ENCODE measurements at places on chromosomes 7 and 10. TPM values are rescaled to one million over a fixed set of nuclear protein-coding genes. Genes with fewer than 3 reads are reported as not detected.

- DNase-seq, result no peak
These were observed 378.5 kb upstream of the SEMA3C start for GRCh38 chr7:81297317-81297716.

GRCh38 chr10:132990684-132991545 is 48.5 kb upstream of the CFAP46 start:
- DNase-seq, result no peak

DNA sequence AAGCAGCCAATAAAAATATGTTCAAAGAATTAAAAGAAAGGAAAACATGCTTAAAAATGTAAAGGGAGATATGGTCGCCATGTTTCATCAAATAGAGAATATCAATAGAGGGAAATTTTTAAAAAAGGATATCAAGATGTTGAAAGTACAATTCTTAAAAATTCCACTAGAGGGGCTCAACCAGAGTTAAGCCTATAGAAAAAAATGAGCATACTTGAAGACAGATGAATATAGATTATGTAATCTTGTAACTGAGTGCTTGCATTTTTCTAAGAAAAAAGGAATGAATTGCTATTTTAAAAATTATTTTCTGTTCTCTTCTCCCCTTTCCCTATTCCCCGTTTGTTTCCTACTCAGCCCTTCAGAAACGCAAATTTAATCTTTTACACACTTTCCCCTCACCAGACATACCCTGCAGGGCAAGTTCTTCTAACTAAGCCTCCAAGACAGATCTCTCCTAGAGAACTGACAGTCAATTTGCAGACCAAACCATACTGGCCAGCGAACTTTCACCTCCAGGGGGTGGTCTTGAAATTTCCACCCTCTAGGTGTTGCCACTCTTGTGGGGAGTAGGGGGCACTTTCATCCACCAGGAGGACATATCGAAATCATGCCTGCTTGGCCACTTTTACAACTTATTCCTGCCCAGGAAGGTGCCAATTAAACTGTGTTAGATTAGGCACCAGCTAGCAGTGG is 67.7 kb downstream of the NSUN6 start:
- no peak for DNase-seq

DNA sequence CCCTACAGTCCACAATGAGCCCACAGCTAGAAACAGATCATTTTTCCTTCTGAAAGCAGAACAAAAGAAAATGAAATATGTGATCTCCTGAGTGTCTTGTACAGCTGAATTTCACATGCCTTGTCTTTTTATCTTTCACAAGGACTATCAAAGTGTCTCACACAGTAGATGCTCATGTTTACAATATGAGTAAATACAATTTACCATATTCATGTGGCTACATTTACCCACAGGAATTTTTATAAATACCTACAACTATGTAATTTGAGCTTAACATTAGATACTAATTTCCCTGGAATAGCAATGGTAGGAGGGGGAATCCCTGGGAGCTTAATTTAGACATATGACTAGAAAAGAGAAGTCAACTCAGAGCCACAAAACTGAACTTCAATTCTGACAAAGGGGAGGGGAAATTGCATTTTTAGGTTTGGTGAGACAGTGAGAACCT is 186.2 kb downstream of the MACC1 start:
- no peak for DNase-seq

- DNase-seq, result no peak
These were observed 37.4 kb downstream of the CCDC6 start for GRCh38 chr10:59868696-59869593.

DNA sequence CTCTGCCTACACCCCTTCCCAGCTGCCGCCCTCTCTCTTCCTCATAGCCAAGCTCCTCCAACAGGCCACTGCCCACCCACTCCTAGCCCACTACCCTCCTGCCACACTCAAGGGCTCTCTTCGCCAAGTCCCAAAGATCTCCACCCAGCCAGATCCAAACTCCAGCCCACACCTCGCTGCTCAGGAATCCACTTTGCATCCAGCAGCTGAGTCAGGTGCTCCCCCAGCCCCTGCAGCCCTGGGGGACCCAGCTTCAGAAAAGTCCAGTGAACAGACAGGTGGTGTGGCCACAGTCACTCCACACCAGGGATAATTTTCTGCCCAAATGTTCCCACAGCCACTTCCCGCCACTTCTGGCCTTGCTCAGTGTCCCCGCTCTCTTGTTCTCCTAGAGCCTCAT is 10.9 kb downstream of the OGDHL start:
- no peak for DNase-seq

DNA sequence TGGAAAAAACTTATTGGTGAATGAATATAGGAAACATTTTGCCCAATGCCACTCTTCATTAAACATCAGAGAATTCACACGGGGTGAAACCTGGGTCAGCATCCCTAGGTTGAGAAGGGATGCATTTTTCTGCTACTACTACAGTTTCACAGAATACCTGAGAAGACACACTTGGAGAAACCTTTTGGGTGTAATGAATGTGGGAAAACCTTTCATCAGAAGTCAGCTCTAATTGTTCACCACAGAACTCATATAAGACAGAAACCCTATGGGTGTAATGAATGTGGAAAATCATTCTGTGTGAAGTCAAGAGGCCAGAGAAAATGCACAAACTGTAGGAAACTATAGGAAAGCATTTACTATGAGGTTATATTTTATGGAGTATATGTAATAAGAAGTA is 24.9 kb downstream of the ZNF37A start:
- DNase-seq, result no peak

Gene PAPSS2
- 1.3 TPM for total RNA-seq

DNA sequence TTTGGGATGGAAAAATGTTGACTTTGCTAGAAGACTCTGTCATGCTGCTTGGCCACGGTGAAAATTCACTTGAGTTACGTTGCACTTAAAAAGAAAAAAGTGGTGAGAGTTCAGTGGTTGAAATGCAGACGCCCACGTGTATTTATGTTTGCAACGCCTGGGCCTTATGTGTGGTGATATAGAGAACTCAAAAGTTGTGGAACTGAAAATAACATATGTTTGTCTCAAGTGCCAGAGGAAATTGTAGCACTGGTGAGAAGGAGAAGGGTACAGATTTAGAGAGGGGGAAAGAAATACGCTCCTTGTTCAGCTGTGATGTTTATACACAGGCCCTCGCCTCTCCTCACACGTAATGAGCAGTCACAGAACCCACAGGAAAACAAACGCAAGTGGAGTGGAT is 73.6 kb downstream of the EMX2 start:
- DNase-seq, result no peak

Gene SFXN2
- total RNA-seq, result 36.6 TPM

Gene FAM25G
- not detected for total RNA-seq
